ENCODE measurements at places on chromosomes 2 and 18.

GRCh38 chr2:112150447-112150846 lies 12.3 kb downstream of the FBLN7 start:
- DNase-seq, result no peak

GRCh38 chr18:9530226-9531009 lies 55.1 kb downstream of the RALBP1 start:
- no peak for DNase-seq

GRCh38 chr18:58803978-58804377 lies 60.7 kb upstream of the ZNF532 start:
- no peak for DNase-seq

- no peak for DNase-seq
Measured at GRCh38 chr2:29024882-29025430, 43.9 kb downstream of the TOGARAM2 start.

GRCh38 chr18:21167641-21168377 lies 56.2 kb upstream of the ROCK1 start:
- no peak for DNase-seq

- peak; percentile 35 for DNase-seq
Measured at GRCh38 chr18:50727721-50728471, 91.9 kb downstream of the MRO start.

DNA sequence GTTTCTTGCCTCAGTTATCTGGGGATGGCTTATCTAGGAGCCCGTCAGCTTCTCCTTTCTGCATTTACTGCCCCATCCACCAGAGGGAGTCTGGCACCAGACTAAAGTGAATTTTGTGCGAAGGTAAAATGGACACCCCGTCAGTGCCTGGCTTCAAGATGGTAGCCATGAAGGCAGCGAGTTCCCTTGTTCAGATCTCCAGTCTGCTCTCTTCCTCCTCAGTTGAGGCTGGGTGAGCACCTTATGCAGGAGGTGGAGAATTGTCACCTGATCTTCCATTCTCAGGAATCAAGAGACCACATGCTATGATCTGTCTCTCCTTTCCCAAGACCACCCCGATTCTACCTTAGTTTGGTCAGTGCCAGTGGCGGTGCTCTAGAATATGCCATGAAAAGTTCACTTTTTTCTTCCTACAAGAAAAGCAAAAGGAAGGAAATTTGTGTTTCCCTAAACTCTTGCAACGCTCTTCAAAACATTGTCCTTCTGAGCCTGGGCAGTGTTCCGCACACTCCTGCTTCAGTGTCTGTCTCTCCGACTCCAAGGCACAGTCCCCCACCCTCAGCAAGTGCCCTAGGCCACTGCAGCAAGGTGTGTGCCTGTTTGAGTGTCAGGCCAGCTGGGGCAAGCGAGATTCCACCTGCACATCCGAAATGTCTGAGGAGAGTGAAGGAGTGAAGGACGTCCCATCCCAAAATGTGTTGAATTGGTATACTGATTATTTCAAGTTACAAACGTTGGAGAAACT lies 168.6 kb downstream of the SS18 start:
- no peak for DNase-seq

DNA sequence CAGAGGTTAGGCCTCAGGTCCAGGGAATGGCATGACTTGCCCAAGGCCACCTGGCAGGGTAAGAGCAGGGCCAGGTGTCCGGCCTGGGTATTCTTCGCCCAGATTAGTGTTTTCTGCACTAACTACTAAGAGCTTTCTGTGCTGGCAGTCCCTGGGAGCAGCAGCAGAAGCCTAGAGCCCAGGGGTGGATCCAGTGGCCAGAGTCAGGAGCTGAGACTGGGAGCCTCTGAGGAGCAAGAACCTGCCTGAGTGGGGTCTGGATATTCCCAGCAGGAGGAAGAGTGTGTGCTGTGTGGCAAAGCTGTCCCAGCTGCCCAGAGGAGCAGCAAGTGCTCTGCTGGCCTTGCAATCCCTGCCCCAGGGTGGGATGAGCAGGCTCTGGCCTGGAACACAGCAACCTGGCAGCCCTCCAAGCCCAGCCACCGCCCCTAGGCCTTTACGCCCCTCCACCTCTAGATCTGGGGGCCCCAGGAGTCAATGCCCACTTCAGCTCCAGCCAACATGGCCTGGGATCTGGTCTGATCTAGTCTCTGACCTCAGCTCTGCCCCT lies 30.7 kb upstream of the GPAT2 start:
- no peak for DNase-seq

GRCh38 chr2:174436351-174436750 lies 40.8 kb downstream of the SCRN3 start:
- no peak for DNase-seq

GRCh38 chr18:42778024-42778423 lies 337.5 kb downstream of the RIT2 start:
- DNase-seq, result no peak

- no peak for DNase-seq
Measured at GRCh38 chr2:40653829-40654228, 201.9 kb upstream of the SLC8A1 start.

GRCh38 chr2:229376866-229377265 lies 105.8 kb upstream of the PID1 start:
- no peak for DNase-seq

GRCh38 chr18:48769006-48769636 lies 181.6 kb downstream of the SMAD7 start:
- DNase-seq, result no peak

- no peak for DNase-seq
Measured at GRCh38 chr18:50898919-50899318, 20.0 kb downstream of the ME2 start.

- DNase-seq, result peak; percentile 75
Measured at GRCh38 chr18:61748004-61748403, 144.8 kb downstream of the RNF152 start.

GRCh38 chr2:232333361-232334135 lies 45.0 kb upstream of the ALPP start:
- DNase-seq, result peak; percentile 27

GRCh38 chr18:5918205-5918858 lies 23.0 kb upstream of the TMEM200C start:
- DNase-seq, result no peak

DNA sequence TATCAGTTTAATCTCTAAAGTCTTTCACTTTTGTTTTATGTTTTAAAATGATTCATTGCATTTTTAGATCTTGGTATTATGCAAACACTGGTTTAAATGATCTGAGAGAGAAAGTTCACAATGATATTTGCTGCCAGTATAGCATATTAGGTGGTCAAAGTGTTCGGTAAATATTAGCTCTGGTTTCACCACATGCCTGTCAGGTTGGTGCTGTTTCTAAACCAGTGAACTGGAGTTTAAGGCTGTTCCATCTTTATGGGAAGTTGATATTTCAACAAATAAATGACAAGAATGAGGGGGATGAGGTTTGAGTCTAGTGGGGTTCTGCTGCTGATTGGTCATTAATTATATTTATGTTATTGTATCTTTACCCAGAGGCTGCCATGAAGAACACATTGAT lies 436.4 kb downstream of the DCDC2C start:
- DNase-seq, result no peak

- DNase-seq, result no peak
Measured at GRCh38 chr2:215542690-215543089, 106.8 kb upstream of the FN1 start.

- no peak for DNase-seq
Measured at GRCh38 chr2:8061219-8061618, 620.6 kb upstream of the ID2 start.

GRCh38 chr18:40108596-40108995 lies 1846.4 kb upstream of the PIK3C3 start:
- no peak for DNase-seq

DNA sequence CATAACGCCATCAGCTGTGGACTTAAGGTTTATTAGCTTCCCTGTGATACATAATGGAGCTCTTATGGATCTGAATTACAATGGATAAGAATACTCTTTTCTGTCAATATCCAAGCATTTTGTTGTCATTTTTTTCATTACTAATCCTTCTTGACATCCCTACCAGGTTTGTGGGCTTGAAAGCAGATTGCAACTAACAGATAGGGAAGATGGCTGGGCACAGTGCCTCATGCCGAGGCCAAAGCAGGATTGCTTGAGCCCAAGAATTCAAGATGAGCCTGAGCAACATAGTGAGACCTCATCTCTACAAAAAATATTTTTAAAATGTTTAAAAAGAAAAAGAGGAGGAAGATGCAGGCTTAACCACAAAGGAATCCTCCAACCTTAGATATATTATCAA lies 42.4 kb downstream of the ASXL2 start:
- no peak for DNase-seq

DNA sequence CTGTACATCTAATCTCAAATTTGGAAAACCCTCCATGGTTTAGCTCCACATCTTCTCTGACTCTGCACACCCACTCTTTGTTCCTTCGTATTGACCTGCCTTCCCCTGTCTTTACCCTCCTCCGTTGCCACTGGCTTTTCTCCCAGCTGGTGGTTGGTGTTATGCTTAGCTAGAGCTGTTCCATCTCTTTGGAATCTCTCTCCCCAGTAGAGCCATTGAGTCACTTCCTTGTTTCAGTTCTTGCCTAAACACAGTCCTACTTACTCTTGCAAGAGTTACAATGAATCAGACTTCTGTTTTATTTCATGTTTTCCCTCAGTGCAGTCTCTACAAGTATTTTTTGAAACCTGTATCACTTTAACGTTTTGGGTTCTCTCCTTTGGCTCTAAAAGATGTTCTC lies 263.9 kb downstream of the LTBP1 start:
- DNase-seq, result no peak

GRCh38 chr18:25831301-25831701 lies 259.1 kb downstream of the SS18 start:
- peak; percentile 46 for DNase-seq

DNA sequence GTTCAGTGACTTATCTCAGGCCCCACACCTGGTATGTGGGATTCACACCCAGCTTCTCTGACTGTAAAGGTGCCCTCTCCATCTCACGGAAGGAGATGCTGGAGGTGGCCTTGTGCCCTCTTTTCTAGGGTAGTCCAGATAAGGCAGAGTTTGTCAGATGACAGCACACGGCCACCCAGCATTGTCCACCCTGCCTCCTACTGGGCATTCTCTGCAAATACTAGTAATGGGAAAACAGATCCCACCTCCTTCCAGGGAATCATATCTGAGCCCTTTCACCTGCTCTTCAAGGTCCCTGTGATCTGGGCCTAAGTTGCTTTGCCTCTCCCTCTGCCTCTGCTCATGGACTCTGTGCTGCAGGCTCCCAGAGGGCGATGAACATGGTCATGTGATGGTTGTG lies 214.7 kb downstream of the CLIP4 start:
- no peak for DNase-seq

- peak; percentile 89 for DNase-seq
Measured at GRCh38 chr18:48928787-48929186, 22.0 kb downstream of the SMAD7 start.

- no peak for DNase-seq
Measured at GRCh38 chr2:197848602-197849001, 44.2 kb downstream of the PLCL1 start.

GRCh38 chr2:235001237-235002133 lies 49.7 kb downstream of the SH3BP4 start:
- DNase-seq, result no peak

GRCh38 chr2:219475278-219475677 lies 23.4 kb upstream of the GMPPA start:
- DNase-seq, result no peak

GRCh38 chr2:105114551-105114950 lies 76.7 kb downstream of the MRPS9 start:
- DNase-seq, result peak; percentile 76

DNA sequence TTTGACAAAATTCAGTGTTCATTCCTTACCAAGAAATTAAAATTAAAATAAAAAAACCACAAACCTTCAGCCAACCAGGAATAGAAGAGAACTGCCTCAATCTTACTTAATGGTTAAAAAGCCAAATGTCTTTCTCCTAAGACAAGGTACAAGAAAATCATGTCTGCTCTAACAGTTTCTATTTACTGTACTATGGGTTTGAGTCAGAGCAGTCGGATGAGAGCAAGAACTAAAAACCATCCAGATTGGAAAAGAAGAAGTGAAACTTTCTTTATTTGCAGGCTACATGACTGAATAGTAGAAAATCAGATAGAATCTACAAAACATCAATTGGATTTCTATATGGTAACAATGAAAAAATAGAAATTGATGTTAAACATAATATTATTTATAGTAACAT lies 555.5 kb upstream of the TNP1 start:
- DNase-seq, result no peak

DNA sequence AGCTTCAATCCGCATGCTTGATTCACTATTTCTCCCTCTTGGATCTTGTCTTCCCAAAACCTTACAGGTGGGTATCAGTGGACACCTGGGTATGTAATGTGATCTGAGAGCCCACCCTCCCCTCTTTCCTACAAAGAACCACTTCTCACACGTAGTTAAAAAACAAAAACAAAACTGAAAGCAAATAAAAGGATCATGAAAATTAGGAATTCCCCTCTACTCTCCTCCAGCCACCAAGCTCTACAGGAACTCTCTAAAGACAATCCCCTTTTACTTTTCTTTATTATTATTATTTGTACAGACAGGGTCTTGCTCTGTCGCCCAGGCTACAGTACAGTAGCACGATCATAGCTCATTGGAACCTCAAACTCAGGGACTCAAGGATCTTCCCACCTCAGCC lies 40.8 kb upstream of the MYO1B start:
- DNase-seq, result no peak
